ENCODE measurements at places on chromosomes 1 and 21. TPM values are rescaled to one million over a fixed set of nuclear protein-coding genes. Genes with fewer than 3 reads are reported as not detected.

GRCh38 chr21:45539796-45540600 lies 2.2 kb downstream of the SLC19A1 start:
- H3K4me3 ChIP-seq: no peak overlapping the region
- no peak overlapping the region for H3K27ac ChIP-seq
- no peaks in the 10 kb centered on the region for H3K36me3 ChIP-seq
- no peaks in the 10 kb centered on the region for H3K27me3 ChIP-seq
- peaks cover 8% of the 10 kb centered on the region for H3K4me1 ChIP-seq
- DNase-seq: peak; percentile 20

DNA sequence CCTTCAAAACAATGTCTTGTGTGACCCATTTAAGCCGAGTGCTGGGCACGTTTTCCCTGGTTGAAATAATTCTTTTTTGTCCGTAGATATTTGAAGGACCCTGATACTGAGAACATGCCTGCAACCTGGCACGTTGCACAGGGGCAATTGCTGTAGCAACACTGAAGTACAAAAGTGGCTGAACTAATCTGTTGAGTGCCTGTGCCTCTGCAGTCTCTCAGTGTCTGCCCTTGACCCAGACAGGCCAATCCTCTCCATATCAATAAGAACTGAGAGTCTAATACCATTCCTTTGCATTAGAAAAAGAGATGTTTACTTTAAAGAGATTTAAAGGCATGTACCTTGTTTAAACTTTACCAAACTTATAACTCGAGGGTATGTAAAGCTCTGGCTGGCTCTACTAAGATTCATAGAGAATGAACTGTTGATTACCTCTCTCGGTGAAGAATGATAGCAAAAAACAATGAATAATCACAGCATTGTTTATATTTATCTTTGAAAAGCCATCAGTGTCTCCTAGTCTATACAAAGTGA lies 2.4 kb downstream of the GREM2 start:
- H3K4me1 ChIP-seq: no peaks in the 10 kb centered on the region
- no peak overlapping the region for H3K4me3 ChIP-seq
- no peaks in the 10 kb centered on the region for H3K36me3 ChIP-seq
- peaks cover 11% of the 10 kb centered on the region for H3K27me3 ChIP-seq
- DNase-seq: no peak
- H3K27ac ChIP-seq: no peak overlapping the region

DNA sequence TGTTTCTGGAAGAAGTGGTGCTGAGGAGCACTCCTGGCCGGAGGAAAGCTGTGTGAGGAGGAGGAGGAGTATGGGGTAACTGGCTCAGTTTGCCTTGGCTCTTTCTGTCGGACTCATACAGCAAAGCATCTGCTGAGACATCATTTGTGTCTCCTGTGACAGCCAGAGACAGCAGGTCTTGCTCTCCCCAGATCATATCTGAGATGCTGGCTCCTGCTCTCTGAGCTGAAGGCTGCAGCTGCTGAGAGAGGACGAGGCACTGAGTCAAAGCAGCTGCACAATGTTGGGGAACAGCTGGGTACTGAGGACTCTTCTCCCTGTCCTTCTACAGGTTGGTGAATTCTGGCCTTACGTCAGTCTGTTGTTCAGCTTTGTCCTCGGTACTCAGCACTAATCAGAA lies 14.3 kb downstream of the OR2B11 start:
- no peak for DNase-seq
- H3K4me1 ChIP-seq: no peaks in the 10 kb centered on the region
- H3K27ac ChIP-seq: no peak overlapping the region
- no peak overlapping the region for H3K4me3 ChIP-seq
- no peaks in the 10 kb centered on the region for H3K27me3 ChIP-seq

DNA sequence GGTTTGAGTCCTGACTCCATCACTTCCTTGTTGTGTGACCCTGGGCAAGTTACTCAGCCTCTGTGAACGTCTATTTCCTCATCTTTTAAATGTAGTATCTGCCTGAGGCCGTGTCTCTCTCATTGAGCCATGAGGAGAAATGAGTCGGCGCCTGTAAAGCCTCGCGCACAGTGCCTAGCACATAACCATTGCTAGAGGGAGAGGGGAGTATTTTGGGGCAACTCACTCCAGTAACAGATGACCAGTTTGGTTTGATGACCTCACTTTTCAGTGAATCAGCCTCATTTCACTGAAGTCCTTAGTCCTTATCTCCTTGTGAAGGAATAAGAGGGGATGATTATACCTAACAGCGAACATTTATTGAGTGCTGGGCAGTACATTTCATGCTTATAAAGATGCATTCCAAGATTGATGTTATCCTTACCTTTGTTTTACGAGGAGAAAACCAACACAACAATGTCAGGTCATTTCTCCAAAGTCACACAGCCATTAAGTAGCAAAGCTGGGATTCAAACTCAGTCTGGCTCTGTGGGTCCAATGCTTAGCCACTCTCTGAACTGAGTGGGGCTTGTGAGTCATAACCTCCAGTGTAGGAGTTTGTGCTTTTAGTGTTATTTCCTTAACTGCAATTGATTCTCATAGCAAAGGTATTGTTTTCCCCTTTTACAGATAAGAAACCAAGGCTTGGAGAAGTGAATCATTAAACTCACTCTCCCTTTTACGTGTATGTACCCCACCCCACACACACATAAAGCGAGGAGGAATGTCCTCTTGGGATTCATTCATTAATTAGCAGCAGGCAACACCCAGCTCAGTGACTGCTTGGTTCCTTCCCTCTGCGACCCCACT lies 25.9 kb downstream of the KCNC4 start:
- DNase-seq: no peak
- no peaks in the 10 kb centered on the region for H3K36me3 ChIP-seq
- peak overlapping the region; percentile 73 for H3K27ac ChIP-seq
- H3K4me1 ChIP-seq: no peaks in the 10 kb centered on the region

- H3K4me3 ChIP-seq: no peak overlapping the region
- H3K4me1 ChIP-seq: peaks cover 11% of the 10 kb centered on the region
- no peak for DNase-seq
- H3K36me3 ChIP-seq: no peaks in the 10 kb centered on the region
- no peaks in the 10 kb centered on the region for H3K27me3 ChIP-seq
These were observed 1.3 kb downstream of the GPSM2 start for GRCh38 chr1:108878160-108878469.

DNA sequence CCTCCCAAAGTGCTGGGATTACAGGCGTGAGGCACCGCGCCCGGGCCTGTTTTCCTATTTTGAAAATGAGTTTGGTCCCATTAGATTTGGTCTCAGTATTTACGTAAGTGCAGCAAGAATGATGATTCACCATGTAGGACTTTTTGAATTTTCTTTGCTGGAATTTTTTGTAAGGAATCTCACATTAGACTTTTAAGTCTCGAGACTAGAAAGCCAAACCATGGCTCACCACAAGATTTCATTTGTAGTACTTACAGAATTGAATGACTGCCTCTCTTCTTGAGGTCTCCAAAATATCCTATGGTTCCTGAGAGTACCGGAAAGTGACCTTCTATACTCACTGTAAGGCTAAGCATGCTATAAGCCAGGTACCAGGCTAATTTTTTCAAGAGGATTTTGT lies 325 bp downstream of the OR14A2 start:
- no peak overlapping the region for H3K27ac ChIP-seq
- H3K36me3 ChIP-seq: no peaks in the 10 kb centered on the region
- DNase-seq: no peak
- no peaks in the 10 kb centered on the region for H3K27me3 ChIP-seq
- H3K4me3 ChIP-seq: no peak overlapping the region
- H3K4me1 ChIP-seq: no peaks in the 10 kb centered on the region

- H3K36me3 ChIP-seq: no peaks in the 10 kb centered on the region
- no peaks in the 10 kb centered on the region for H3K27me3 ChIP-seq
- peaks cover 7% of the 10 kb centered on the region for H3K4me1 ChIP-seq
- DNase-seq: peak; percentile 86
- H3K27ac ChIP-seq: no peak overlapping the region
These were observed 88.9 kb upstream of the WLS start for GRCh38 chr1:68321084-68321685.

DNA sequence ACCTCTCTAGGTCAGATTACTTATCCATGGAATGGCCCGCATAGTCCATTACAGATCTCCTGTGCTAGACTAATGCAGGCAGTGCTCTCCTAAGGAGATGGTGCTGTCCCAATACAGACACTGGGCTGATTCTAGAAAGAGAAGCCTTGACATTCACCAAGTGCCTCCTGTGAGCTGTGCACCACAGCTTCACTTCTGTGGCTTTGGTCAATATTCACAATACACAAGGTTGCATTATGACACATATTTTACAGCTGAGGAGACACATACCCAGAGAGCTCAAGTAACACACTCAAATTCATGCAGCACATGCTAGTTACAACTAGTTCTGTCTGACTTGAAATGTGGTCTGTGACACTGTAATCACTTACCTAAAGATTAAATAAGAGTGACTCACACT lies 59.4 kb upstream of the LRRC8B start:
- DNase-seq: no peak
- H3K4me1 ChIP-seq: no peaks in the 10 kb centered on the region
- H3K27ac ChIP-seq: no peak overlapping the region
- no peak overlapping the region for H3K4me3 ChIP-seq

DNA sequence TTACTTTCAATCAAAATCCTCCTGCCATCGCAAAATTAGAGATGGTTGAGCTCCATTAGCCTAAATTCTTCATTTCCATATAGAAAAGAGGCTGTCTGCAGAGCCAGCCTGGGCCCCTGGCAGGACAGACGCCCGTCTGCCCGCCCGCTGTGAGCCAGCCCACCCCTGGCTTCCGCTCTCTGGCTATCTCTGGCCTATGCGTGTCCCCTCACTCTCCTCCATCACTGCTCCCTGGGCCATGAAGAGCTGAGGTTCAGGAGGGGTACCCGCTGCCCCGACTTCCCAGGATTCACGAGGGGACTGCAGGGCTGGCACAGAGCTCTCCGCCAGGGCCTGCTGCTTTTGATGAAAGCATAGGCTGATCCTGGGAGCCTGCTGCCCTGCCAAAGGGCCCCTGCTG lies 117.6 kb downstream of the CASZ1 start:
- no peaks in the 10 kb centered on the region for H3K27me3 ChIP-seq
- no peak overlapping the region for H3K4me3 ChIP-seq
- no peak overlapping the region for H3K27ac ChIP-seq
- no peaks in the 10 kb centered on the region for H3K36me3 ChIP-seq
- DNase-seq: no peak

DNA sequence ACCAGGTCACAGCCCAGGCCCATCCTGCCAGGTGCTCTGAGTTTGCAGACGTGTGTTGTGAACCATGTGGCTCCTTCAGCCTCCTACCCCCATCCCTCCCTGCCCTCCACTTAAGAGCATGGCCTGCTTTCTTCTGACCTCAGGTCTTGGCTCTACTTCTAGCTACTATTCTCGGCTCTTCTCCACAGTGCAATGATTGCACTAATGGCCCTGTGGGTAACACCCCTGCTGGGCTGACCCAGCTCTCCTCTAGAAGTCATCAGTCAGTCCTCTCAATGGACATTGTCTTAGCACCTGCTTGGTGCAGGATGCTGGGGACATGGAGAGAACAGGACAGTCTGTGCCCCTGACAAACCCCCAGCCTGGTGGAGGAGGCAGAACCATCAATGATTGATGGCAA lies 22.2 kb upstream of the IFFO2 start:
- no peak overlapping the region for H3K27ac ChIP-seq
- H3K27me3 ChIP-seq: no peaks in the 10 kb centered on the region
- H3K4me3 ChIP-seq: no peak overlapping the region
- H3K4me1 ChIP-seq: peaks cover 11% of the 10 kb centered on the region
- no peaks in the 10 kb centered on the region for H3K36me3 ChIP-seq

DNA sequence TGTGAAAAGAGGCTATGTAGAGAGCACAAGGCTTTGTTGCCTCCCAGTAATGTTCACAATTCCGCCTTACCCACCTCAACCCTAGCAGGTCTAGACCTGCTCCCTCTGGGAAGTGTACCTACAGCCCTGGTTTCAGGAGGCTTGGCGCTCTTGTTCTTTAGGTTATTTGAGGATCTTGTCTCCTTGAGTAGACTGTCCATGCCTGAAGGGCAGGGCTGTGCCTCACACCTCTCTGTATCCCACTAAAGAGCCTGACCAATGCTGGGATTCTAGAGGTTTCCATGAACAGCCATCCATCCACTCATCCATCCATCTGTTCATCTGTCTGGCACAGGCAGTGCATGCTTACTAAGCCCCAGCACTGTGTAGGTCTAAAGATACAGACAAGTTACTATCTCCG lies 1.0 kb downstream of the RAB7B start:
- no peak overlapping the region for H3K27ac ChIP-seq
- H3K4me3 ChIP-seq: no peak overlapping the region
- H3K27me3 ChIP-seq: no peaks in the 10 kb centered on the region
- H3K36me3 ChIP-seq: no peaks in the 10 kb centered on the region

DNA sequence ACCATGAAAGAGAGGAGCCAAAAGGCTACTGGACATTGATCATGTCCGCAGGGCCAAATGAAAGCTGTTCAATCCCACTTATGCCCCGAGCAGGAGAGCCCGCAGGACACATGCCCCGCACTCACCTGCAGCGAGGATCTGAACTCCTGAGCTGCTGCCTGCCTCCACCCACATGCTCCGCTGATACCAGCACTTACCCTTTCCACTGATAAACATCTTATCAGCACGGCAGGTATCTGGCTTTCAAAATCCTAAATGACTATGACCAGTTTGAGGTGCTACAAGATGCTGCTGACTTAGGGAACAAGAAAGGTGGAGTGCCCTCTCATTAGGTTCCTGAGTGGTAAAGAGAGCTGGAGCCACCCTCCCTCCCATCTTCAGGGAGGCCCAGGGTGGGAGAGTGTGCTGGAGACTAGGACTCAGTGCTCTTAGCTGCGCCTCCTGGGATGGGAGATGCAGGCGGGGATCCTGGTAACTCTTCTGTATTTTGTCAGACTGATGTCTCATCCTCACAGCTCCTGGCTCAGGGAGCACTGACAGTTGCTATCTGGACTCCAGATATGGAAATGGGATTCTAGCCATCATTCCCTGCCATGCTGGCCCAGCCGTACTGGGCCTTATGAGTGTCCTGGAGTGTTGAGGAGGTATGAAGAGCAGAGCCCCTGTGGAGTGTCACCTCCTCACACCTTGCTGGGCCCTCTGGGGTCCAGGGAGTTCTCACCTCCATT lies 86.4 kb upstream of the F3 start:
- H3K4me3 ChIP-seq: no peak overlapping the region
- no peak for DNase-seq
- H3K36me3 ChIP-seq: no peaks in the 10 kb centered on the region

- H3K27me3 ChIP-seq: no peaks in the 10 kb centered on the region
- H3K36me3 ChIP-seq: no peaks in the 10 kb centered on the region
- no peak for DNase-seq
- no peak overlapping the region for H3K4me3 ChIP-seq
These were observed 111.3 kb downstream of the TGFB2 start for GRCh38 chr1:218456444-218456843.

GRCh38 chr1:169475806-169476387 lies 9.8 kb downstream of the SLC19A2 start:
- no peak overlapping the region for H3K27ac ChIP-seq
- H3K4me1 ChIP-seq: peaks cover 21% of the 10 kb centered on the region
- no peak for DNase-seq
- no peaks in the 10 kb centered on the region for H3K27me3 ChIP-seq
- no peak overlapping the region for H3K4me3 ChIP-seq

The PCP4 gene
- polyA plus RNA-seq: 118 TPM

The OR6F1 gene
- polyA plus RNA-seq: not detected

The RGS13 gene
- polyA plus RNA-seq: 0.13 TPM

The SLC22A15 gene
- 11.4 TPM for polyA plus RNA-seq

The NUDC gene
- polyA plus RNA-seq: 66.6 TPM

The DEGS1 gene
- polyA plus RNA-seq: 33.3 TPM

The KRTAP19-1 gene
- polyA plus RNA-seq: not detected

The RHOU gene
- 17.5 TPM for polyA plus RNA-seq

The ALG6 gene
- 10.3 TPM for polyA plus RNA-seq

The SHC1 gene
- 260 TPM for polyA plus RNA-seq

The COL6A2 gene
- polyA plus RNA-seq: 543 TPM

The IVL gene
- not detected for polyA plus RNA-seq

The OR2L5 gene
- not detected for polyA plus RNA-seq

The DNASE2B gene
- 1.2 TPM for polyA plus RNA-seq
